CD8-positive, alpha-beta memory T cell (primary cell): ENCODE measurements at places on chromosomes 2 and 18. TPM values are rescaled to one million over a fixed set of nuclear protein-coding genes. Genes with fewer than 3 reads are reported as not detected.

Gene IL1R2
- total RNA-seq, result 0.85 TPM

Gene PELI1
- 25.5 TPM for total RNA-seq

Gene MTERF4
- 48.0 TPM for total RNA-seq

Gene DCDC2C
- total RNA-seq, result not detected

Gene OTOF
- 2.6 TPM for total RNA-seq

Gene KLHL30
- total RNA-seq, result not detected

Gene CD207
- not detected for total RNA-seq

Gene TRIM43
- not detected for total RNA-seq
